AG08395 (cell line): ENCODE measurements at places on chromosomes 12 and 14.

DNA sequence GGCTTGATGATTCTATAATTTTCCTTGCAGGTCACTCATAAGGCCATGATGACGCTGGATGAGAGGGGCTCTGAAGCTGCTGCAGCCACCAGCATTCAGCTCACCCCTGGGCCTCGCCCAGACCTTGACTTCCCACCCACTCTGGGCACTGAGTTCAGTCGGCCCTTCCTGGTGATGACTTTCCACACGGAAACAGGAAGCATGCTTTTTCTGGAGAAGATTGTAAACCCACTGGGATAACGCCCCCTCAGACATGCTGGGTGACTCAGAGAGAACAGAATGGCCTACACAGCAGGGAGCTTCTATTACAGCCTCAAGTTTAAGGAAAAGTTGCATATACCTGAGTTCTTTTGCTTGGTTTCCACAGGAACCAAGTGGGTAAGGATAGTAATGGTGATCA, 34.3 kb downstream of the SERPINA3 start:
- DNase-seq = no peak

DNA sequence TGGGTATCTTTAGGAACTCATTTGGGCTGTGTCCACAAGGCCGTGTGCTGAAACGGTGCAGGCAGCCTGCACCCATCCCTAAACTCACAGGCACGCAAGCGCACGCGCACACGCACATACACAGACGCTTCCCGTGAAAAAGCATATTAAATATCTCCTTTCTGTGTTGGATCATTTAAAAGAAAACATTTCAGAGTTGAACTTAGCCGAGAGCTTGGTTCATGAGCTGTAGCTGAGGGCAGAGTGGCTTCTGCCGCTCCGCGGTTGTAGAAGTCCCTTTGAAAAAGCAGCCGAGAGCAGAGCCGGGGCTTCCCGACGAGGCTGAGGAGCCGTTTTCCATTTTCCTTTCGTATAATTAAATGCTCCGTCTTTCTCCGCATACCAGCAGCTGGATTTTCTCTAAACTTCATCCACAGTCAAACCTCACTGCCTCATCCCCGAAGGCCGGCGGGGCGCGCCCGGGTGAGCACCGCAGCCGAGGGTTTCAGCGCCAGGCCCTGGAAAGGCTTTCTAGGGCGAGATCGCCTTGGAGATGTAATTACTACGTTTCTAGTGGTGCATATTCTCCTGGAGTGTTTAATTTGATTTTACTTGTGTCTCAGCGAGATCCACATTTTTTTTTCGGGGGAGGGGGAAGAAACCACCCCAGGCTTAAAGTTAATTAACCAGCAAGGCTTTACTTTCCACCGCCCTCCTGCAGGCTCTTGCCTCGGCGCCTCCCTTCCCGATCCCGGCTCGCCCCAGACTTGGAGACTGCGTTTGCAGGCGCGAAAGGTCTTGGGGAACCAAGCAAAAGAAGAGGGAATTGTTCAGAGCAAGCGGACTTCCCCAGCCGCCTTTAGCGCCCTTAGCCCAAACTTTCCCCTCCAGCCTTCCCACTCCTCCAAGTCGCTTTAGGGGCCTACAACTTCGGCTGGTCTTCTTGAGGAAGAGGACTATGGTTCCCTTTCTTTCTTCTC, 3.0 kb upstream of the HOXC13 start:
- DNase-seq = no peak

- no peak for DNase-seq
Observed at GRCh38 chr12:105977236-105977635, 161.5 kb downstream of the NUAK1 start.

DNA sequence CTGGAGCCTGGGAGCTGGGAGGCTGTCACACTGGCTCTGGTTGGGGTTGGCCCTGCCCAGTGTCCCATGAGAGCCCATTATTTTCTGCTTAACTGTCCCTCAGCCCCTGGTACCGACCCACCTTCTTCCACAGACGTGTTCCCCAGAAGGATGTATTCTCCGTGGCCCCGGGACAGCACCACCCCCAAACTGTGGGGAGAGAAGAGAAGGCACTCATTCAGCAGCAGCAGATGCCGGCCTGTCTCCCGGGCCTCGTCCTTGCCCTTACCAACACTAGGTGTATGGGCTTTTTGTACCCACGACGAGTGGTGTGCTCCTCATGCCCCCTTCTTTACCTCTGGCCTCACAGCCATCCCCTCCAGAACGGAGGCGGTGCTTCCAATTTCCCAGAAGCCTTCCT, 38.1 kb downstream of the LRTM2 start:
- no peak for DNase-seq

DNA sequence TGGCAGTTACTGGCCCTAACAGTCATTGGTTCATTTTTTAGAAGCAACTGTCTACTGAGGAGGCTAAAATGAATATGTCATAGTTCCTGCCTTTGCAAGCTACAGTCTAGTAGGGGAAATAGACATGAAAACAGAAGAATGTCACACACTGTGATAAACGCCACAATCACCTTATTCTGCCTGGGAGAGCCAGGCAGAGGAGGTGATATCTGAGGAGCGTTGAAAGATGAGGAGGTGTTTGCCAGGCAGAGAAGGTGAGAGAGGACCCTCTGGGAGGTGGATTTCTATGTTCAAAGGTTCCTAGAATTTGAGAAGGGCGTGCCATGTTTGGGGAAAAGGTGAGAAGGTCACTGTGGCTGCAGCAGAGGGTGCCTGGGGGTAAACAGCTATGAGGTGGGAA, 185.7 kb downstream of the PAX9 start:
- no peak for DNase-seq

DNA sequence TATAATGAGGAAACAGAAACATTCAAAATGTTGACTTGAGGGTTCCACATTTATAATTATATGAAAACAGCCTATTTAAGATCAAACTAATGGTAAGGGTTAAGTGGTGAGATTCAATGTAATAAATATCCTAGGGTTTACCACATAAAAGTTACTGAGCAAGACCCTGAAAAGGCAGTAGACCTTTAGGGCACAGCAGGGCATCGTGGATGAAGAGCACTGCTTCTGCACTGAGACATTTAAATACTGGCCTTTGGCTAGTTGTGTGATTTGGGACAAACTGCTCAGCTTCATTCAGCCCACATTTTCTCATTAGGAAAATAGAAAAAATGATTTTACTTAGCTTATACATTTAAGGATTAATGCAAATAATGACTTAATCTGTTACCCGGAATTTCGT, 42.0 kb downstream of the CNTN1 start:
- no peak for DNase-seq

DNA sequence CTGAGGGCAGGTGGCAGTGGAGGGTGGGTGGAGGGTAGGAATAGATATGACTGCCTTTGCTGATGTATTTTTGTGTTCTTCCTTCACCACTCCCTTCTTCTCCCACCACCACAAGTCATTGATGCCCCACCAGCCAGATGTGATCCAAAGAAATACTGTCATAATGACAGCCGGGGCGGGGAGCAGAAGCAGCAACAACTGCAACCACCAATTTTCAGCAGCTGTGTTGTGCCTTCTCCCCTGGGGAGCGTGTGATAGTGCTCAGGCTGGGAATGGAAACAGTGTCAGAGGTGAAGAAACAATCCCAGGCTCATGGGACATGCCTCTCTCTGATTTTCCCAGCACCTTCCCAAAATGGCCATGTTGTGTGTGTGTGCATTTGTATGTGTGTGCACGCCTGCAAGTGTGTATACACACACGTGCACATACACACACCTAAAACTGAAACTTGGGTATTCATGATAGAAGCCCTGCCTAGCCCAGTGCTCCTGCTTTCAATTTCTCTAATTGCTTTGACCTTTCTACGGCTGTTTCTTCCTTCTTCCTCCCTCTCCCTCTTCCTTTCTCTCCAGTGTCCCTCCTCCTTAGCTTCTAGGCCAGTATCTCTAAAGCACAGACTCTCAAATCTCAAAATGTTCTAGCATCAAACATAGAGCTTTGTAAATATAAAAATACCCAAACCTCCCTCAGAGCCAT, 299.2 kb upstream of the FKBP4 start:
- no peak for DNase-seq

DNA sequence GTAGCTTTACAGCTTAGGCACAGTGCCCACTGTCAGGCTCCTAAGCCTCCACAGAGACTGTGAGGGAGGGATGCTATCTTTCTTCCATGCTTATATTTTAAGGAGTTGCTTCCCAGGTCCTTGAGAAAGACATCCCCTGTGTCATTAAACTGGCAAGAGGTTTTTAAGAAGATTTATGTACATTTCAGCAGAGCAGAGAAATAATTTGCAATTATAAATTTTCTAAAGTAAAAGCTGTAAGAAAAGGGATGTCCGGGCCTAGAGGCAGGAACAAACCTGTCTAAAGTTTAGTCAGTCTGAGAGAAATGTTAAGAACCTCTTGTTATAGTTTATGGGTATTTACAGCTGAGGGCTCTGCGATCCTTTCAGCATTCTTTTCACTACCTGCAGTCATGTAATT, 716.1 kb downstream of the SLC16A7 start:
- DNase-seq = no peak

- DNase-seq = no peak
Observed at GRCh38 chr12:106145539-106146447, 7.0 kb upstream of the NUAK1 start.

DNA sequence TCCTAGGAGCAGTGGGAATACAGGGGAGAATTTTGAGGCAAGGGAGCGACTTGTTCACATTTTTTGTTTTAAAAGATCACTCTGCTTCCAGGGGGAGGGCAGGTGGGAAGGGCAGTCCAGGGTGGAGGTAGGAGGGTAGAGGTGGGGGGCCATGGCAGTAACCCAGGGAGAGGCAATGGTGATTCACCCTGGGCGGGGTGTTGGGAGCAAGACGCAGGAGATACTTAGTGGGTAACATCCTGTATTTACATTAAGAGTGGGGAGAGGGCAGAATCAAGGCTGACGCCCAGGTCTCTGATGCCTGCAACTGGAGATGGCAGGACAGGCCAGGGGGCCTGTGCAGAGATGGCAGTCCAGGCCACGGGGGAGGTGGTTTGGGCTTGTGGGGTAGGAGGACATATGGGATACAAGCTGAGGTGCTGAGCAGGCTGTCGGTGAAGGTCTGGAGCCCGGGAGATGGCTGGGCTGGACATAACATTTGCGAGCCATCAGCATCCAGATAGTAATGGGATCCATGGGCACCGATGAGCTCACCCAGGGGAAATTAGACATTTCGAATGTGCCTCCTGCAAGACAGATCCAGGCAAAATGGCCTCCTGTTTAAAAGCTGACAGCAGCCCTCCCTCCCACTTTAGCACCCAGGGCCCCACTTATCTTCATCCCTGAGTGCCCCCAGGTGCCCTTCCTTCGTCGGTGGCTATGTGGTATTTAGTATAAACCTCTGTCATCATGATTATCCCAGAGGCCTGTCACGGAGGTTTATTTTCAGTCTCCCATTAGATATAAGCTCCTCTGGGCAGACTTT, 9.3 kb downstream of the EML1 start:
- no peak for DNase-seq

GRCh38 chr12:75933101-75933500, 98.5 kb downstream of the PHLDA1 start:
- DNase-seq = peak; percentile 72

- DNase-seq = no peak
Observed at GRCh38 chr12:6842075-6842474, 1.4 kb downstream of the GNB3 start.

DNA sequence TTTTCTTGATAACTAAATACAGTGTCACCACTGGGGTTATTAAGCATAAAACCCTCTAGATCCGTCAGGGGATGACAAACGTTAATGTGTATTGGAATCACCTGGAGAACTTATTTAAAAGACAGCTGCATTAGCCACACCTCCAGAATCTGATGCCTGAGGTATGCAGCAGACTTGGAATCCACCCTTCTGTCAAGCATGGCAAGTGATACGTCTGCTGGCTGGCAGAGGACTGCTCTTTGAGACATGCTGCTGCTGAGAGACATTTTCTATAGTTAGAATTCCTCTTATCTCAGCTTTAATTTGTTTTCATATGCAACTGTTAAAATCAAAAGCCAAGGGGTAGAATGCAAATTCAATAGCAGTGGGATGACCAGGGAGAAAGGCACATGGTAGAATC, 496.3 kb downstream of the NELL2 start:
- no peak for DNase-seq

- no peak for DNase-seq
Observed at GRCh38 chr14:91328313-91329050, 84.0 kb upstream of the GPR68 start.

DNA sequence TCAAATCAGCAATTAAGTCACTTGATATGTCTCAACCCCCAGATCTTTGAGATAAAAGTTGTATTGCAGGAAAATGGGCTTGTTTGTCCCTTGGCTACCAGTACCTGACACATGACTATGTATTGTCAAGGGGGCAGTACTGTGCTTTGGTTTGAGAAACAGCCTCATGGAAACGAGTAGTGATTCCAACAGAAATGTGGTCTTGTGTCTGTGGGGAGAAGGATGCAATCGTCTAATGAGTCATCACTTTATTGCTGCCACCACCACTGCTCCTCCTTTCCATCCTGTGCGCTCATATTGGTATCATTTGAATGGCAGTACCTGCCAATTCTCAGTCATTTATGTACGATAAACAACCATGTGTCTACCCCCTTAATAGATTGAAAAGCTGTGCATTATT, 72.8 kb upstream of the ARHGAP5 start:
- peak; percentile 88 for DNase-seq

GRCh38 chr14:74898694-74899093, 17.0 kb downstream of the DLST start:
- no peak for DNase-seq

- no peak for DNase-seq
Observed at GRCh38 chr12:70963081-70963660, 42.6 kb upstream of the PTPRR start.

- DNase-seq = no peak
Observed at GRCh38 chr12:14901228-14901562, 15.5 kb upstream of the MGP start.

DNA sequence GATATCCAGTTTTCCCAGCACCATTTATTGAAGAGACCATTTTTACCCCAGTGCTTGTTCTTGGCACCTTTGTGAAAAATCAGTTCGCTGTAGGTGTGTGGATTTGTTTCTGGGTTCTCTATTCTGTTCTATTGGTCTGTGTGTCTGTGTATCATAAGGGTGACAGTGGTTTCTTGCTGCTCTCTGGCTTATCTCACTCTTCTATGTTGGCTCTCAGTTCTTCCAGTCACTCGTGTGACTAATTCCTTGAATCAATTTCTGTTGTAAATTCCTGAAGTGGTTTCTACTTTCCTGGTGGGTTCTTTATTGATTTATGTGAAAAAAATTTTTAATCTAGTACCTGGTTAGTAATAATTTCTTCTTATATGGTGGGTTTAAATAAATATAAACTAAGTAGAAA, 58.3 kb downstream of the OTOGL start:
- DNase-seq = peak; percentile 33

- DNase-seq = no peak
Observed at GRCh38 chr12:89319606-89320005, 32.7 kb downstream of the DUSP6 start.

GRCh38 chr12:78970041-78970440, 105.5 kb downstream of the SYT1 start:
- no peak for DNase-seq

- peak; percentile 87 for DNase-seq
Observed at GRCh38 chr12:25958428-25959070, at the start of gene RASSF8. TSS of gene RASSF8 (plus strand) at chr12:25958682. CDS start at chr12:26055344, 96,662 bp downstream.

DNA sequence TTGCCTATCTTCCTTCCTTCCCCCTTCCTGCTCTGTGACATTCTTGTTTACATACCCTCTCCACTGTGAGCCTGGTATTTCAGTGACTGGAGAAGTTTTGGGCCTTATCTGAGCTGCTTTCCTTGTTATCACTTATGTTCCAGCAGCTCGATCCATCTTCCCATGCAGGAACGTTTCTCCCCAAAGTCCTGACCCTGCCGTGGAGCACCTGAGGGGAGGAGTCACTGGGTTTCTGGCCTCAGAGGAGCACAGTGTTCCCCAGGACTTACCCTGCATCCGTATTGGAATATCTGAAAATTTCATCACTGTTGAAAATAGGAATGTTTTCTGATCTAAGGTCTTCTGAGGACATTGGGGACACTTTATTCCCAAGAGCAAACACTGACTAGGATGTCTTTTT, 141.8 kb downstream of the CACNA1C start:
- no peak for DNase-seq
